ENCODE measurements at places on chromosomes 3 and 15.

GRCh38 chr15:40064231-40064894 lies 25.4 kb upstream of the SRP14 start:
- DNase-seq, result no peak

- DNase-seq, result no peak
Observed at GRCh38 chr3:195098741-195099525, 172.0 kb downstream of the XXYLT1 start.

GRCh38 chr15:63918317-63918672 lies 84.5 kb upstream of the HERC1 start:
- no peak for DNase-seq

GRCh38 chr3:124347418-124347817 lies 355.5 kb upstream of the ROPN1 start:
- no peak for DNase-seq

GRCh38 chr3:62911526-62911925 lies 36.3 kb upstream of the CADPS start:
- no peak for DNase-seq

DNA sequence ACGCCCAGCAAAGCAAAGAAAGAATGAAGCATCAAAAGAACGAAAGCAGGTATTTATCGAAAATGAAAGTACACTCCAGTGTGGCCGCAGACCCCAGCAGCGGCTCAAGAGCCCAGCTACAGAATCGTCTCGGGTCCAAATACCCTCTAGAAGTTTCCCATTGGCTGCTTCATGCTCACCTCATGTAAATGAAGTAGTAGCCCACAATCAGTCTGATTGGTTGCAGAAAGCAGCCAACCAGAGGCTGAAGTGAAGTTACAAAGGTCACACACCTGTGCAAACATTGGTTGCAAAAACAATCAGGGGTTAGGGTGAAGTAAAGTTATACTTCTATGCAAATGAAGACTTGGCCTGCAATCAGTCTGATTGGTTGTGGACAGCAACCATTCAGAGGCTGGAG lies 32.0 kb downstream of the SV2B start:
- no peak for DNase-seq
